Activated T-cell treated with anti-CD3 and anti-CD28 coated beads, Interleukin-2, amount 50 U/mL, for 72 hours (primary cell): ENCODE measurements at places on chromosomes 16 and 17.
A peak's percentile ranks its signal among the peaks of the same experiment; 100 is the strongest.

- peaks cover 5% of the 10 kb centered on the region for H3K4me1 ChIP-seq
- H3K27ac ChIP-seq: no peak overlapping the region
- DNase-seq: no peak
Measured at GRCh38 chr16:58384437-58385055, 7.7 kb upstream of the GINS3 start.

DNA sequence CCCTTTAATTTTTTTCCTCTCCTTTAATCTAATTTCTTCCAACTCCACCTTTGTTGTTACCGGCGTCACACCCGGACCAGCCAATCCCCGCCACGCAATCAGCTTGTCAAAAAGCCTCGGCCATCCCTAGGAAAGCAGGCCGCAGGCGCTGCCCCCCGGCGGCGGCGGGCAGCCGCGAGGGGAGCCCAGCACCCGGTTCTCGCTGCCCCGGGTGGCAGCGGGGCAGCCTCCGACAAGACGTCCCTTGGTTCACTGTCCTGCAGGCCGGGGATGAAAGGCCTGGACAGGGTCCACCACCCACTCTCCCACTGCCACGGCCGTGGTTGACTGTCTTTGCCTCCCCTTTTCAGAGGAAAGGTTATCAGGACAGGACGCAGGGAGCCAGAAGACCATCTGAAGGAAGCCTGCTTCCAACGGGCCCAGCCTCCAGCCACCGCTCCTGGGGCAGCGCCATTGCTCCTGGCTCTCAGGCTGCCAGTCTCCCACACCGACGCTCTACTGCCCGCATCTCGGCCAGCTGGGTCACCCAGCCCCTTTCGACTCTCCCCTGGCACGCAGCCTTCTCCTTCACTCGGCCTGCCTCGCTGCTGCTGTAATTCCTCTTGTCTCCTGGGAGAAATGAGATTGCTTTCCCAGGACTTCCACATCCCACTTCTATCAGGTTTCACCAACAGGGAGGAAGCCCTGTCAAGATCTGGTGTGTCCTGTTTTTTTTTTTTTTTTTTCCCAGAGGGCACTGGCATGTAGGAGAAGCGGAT, 2.8 kb upstream of the UBTF start:
- H3K27ac ChIP-seq: peak overlapping the region; percentile 95
- peaks cover 4% of the 10 kb centered on the region for H3K36me3 ChIP-seq
- peak; percentile 63 for DNase-seq
- peaks cover 20% of the 10 kb centered on the region for H3K4me1 ChIP-seq
- H3K27me3 ChIP-seq: no peaks in the 10 kb centered on the region

- H3K4me3 ChIP-seq: no peak overlapping the region
- H3K4me1 ChIP-seq: no peaks in the 10 kb centered on the region
- no peaks in the 10 kb centered on the region for H3K36me3 ChIP-seq
Measured at GRCh38 chr17:58191241-58191896, 1.2 kb upstream of the EPX start.

DNA sequence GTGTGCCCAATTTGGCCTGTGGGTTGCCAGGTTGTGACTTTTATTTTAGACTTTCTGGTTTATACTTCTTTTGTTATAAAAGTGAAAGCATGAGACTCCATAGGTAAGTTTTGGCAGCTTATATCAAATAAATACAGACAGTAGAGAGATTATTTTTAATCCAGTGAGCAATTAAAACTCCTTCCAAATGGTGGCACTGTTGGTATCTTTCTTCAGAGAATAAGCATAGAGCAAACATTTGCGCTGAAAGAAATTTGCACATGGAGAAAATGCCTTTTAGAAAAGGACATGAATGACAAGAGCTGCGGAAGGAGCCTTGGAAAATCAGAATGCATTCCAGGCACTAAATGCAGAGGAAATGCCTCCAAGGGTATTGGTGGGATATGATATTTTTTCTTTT, 46.1 kb upstream of the DNAJA2 start:
- no peaks in the 10 kb centered on the region for H3K36me3 ChIP-seq
- no peak overlapping the region for H3K4me3 ChIP-seq
- DNase-seq: no peak
- no peak overlapping the region for H3K27ac ChIP-seq
